ENCODE measurements at places on chromosomes 11 and 22.

DNA sequence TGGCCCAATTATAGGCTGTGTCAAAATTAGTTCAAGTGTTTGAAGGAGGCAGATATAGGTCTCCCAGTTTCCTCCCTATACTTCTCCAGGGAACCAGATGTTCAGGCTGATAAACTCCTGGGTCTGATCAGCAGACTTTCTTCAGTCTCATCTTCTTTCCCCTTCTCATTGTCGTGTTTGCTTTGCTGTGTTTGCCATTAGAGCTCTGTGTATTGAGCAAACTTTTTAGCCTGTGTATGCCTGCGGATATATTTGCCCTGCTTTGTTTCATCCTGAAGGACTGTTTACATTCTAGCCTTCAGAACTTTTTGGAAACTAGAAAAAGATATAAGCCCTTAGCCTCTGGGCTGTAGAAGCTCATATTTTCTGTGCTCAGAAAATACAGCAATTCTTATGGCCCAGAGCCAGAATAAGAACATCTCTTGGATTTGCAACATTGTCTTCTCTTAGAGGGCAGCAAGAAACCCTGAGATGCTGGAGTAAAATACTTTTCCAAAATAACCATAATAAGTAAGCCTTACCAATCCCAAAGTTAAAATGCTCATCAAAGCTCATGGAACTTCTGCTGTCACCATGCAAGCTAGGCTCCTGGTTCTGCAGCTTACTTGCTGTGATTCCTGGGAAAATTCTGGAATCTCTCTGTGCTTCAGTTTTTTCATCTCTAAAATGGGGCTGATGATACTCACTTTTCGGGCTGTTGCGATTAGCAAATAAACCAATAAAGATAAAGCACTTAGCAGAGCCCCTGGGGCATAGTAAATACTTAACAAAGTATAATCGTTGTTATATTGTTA is 34.1 kb upstream of the ME3 start:
- no peak for DNase-seq

DNA sequence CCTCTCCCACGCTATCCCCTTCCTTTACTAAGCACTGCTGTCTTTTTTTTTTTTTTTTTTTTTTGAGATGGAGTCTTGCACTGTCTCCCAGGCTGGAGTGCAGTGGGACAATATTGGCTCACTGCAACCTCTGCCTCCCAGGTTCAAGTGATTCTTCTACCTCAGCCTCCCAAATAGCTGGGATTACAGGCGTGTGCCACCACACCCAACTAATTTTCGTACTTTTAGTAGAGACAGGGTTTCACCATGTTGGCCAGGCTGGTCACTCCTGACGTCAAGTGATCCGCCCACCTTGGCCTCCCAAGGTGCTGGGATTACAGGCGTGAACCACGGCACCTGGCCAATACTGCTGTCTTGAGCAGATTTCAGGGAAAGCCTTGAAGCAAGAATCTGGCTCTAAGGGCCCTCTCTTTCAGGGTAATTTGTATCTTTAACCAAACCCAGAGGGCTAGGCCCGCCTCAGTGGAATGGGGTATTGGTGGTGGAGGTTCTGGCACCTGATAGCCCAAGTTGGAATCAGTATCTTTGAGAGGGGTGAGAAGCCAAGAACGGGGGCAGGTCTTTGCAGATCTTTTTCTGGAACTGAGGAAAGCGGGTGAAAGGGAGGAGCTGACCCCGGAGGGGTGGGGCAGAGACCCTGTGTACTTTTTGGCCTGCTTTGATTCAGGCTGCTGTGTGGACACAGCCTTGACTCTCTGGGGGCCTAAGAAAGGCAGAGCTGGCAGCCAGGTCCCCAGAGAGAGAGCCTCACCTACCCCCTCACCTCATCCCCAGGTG is 37.0 kb downstream of the TRIOBP start:
- DNase-seq, result no peak

GRCh38 chr11:87212891-87213290 is 175.2 kb downstream of the TMEM135 start:
- DNase-seq, result no peak

GRCh38 chr11:63769042-63769713 is 603 bp upstream of the ZFTA start:
- peak; percentile 54 for DNase-seq

GRCh38 chr11:93907901-93908300 is 57.5 kb upstream of the VSTM5 start:
- no peak for DNase-seq

- no peak for DNase-seq
Measured at GRCh38 chr11:86243396-86243795, 1.2 kb upstream of the EED start.

GRCh38 chr11:92880381-92880780 is 89.1 kb upstream of the MTNR1B start:
- no peak for DNase-seq

GRCh38 chr11:48019217-48019584 is 38.8 kb downstream of the PTPRJ start:
- no peak for DNase-seq

GRCh38 chr11:48354013-48354412 is 12.3 kb downstream of the OR4C5 start:
- DNase-seq, result no peak

DNA sequence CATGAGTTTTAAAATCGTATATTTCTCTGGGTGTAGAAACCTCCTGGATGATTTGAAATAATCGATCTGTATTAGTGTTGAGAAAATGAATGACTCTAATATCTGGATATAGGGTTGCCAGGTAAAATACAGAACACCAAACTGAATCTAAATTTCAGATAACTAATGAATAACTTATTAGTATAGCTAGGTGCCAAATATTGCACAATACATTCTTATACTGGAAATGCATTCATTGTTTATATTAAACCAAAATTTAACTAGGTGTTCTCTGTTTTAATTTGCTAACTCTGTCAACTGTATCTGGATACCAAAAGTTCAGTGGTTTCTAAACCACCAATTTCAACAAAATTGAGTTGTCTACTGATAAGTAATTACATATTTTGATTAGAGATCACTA is 2.5 kb upstream of the BIRC3 start:
- DNase-seq, result no peak

DNA sequence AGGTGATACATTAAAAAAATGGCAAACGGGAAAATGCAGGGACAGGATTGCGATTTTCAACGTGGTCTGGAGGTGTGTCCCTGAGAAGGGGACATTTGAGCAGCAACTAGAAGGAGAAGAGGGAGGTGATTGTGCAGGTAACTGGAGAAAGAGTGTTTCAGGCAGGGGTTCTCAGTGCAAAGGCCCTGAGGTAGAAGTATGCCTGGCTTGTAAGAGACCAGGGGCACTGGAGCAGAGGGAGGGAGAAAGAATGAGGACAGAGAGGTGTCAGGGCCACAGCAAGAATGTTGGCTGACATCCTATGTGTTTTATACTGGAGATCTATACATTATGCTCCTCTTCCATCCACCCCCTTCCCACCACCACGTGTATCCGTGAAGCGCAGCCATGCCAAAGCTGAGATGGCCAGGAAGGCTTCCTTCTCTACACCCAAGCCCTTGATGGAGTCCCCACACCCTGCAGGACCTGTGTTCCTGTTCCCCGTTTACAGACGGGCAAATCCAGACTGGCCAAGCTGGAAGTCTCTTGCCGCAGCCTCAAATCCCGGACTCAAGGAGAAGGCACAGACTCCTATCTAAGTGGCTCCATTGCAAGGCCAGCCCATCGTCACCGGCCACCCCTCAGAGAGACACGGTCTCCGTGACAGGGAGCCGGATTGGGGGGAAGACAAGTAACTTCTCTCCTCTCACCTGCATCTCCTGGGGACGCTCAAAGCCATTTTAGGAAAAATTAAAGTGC is 416.1 kb downstream of the MN1 start:
- no peak for DNase-seq

DNA sequence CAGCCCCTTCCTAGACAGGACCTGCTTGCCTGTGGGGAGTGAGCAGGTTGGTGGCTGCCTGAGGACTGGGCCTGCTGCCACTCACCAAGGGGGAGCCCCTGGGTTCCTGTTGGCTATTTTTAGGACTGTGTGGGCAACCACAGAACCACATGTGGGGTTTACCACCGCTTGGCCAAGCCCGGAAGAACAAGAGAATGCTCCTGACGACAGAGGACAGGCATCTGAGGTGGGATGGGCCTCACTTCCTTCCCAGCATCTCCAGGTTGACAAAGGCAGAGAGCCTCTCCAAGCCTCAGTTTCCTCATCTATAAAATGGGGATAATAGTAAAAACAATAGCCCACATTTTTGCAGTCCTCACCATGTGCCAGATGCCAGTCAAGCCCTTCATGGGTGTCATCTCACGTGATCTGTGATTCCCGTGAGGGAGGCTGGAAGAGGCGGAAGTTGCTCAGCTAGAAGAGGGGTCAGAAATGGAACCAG is 43.6 kb downstream of the LRRC32 start:
- peak; percentile 51 for DNase-seq

DNA sequence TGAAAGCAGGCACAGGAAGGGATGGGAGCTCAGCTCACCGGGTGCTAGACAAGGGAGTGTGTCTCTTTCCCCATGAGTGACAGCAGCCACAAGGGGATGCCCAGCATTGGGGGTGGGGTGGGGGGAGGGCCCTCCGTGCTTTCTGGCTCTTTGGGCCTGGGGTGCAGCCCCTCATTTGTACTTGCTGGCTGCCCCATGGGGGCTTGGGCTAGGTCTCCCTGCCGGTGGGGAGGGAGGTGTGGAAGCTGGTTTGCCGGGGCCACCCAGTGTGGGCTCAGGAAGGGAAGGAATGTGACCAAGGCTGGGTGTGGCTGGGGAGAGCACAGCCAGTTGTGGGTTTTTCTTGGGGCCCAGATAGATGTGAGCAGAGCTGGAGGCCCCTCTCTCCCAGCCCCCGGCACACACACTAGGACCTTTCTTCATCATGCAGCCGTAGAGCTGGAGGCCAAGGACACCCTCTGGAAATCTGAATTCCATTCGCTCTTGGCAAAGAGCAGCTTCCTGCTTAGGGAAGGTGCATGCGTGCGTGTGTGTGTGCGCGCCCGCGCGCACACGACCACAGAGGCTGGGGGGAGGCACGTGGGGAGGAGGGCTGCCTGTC is 25.8 kb downstream of the KCNQ1OT1 start:
- DNase-seq, result no peak

- no peak for DNase-seq
Measured at GRCh38 chr11:126405906-126406305, 50.4 kb downstream of the ST3GAL4 start.

DNA sequence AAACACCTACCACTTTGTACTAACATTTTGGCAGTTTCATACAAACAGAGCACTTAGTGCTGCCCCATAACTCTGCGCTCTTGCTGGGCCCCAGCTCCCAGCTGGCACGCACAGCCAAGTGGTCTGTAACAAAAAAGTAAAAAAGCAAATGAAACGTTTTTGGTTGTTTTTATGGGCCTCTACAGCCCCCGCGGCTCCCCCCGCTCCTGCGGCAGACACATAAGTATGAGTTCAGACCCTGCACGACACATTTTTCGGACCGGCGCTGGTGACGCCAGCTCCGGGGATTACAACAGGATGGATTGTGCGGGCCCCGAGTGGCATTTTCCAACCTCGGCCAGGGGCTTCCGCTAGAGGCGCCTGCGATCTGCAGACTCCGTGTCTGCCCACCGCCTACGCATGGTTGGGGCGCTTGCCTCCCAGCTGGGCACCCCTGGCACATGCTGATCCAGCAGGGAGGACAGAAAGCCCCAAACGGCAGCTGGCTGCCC is 418.2 kb downstream of the SOX6 start:
- no peak for DNase-seq

- DNase-seq, result no peak
Measured at GRCh38 chr11:107562647-107563208, 2.8 kb downstream of the ALKBH8 start.

GRCh38 chr11:132632641-132633124 is 899.6 kb downstream of the OPCML start:
- DNase-seq, result no peak

- DNase-seq, result no peak
Measured at GRCh38 chr11:102592131-102592530, 33.0 kb downstream of the MMP20 start.

DNA sequence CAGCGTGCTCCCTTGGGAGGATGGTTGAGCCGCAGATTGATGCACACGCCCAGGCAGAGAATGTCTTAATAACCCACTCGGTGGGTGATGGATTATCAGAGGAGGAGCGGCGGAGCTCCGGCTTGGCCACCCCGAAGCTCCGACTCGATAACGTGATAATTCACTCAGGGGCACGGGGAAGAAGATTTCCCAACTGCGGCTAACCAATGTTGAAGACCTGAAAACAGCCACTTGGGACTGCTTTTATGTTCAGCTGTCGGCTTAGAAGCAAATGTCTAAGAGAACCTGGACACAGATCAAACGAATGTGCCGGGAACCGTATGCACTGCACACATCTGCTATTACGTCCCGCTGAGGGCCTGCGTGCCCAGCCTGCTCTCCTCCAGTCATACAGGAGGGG is 206.8 kb upstream of the CADM1 start:
- no peak for DNase-seq

DNA sequence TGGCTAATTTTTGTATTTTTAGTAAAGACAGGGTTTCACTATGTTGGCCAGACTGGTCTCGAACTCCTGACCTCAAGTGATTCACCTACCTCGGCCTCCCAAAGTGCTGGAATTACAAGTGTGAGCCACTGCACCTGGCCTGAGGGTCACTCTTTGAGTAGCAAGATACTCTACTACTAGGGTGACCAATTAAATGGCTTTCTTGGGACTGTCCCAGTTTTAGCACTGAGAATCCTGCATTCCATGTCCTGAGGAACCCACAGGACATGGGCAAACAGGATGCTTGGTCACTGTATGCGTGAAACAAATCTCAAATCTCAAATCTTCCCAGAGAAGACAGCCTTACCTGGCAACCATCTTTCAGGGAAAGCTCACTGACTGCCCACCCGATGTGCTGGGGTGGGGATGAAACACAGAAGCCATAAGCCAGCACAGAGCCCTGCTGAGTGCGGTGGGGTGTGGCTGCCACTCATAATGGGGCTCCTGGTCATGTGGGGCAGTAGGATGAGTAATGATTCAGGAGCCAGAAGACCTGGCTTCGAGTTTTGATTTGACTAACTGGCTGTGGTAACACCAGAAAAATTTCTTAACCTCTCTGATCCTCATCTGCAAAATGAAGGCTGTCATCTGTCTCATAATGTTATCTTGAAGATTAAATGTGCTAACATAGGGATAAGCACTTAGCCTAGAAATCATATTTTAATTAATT is 11.5 kb downstream of the CLMP start:
- DNase-seq, result no peak

GRCh38 chr11:7582338-7582985 is 68.7 kb downstream of the PPFIBP2 start:
- DNase-seq, result no peak

GRCh38 chr11:17531636-17532113 is 12.5 kb downstream of the USH1C start:
- DNase-seq, result no peak

DNA sequence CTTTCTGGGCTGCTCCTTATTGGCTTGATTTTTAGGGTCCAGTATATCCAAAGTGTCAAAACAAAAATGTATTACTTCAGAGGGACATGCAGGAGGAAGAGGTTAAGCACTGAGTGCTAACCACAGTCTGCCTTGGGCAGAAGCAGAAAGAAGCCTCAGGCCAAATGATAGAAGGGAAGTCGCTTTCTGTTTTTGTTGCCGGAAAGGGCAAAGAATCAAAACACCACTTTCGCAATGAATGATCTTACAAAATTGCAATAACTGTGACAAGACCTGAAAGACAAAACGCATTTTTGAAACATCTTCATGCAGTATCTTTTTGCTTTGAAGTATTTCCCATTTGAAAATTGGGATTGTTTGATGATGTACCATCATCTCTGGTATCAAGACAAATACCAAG is 70.1 kb upstream of the PICALM start:
- DNase-seq, result peak; percentile 27
